ENCODE measurements at places on chromosomes 4 and X.

- DNase-seq = no peak
These were observed 11.7 kb downstream of the TRMT2B start for GRCh38 chrX:101040197-101040596.

GRCh38 chrX:39779952-39780783 is 317.6 kb downstream of the BCOR start:
- no peak for DNase-seq

GRCh38 chr4:180153587-180153986 is 2089.6 kb upstream of the TENM3 start:
- DNase-seq = no peak

- no peak for DNase-seq
These were observed 1049.9 kb upstream of the TENM3 start for GRCh38 chr4:181193131-181193930.

DNA sequence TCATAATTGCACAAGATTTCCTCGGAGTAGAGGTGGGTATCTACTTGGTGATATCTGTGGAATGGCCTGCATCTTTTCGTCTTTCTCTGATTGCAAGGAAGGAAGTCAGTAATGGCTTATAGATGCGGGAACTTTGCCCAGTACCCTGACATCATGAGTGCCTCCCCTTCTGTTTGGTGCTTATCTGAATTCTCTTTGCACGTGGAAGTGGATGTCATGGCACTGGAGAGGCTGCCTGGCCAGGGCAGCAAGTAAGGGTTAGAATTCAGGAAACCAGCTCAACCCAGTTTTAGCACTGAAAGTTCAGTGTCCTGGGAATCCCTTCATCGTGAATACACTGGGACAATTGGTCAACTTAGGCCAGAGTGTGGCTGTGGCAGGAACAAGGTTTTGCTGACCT is 83.5 kb upstream of the RAPGEF2 start:
- DNase-seq = no peak

- DNase-seq = no peak
These were observed 57.3 kb upstream of the AP1S2 start for GRCh38 chrX:15911734-15912550.

DNA sequence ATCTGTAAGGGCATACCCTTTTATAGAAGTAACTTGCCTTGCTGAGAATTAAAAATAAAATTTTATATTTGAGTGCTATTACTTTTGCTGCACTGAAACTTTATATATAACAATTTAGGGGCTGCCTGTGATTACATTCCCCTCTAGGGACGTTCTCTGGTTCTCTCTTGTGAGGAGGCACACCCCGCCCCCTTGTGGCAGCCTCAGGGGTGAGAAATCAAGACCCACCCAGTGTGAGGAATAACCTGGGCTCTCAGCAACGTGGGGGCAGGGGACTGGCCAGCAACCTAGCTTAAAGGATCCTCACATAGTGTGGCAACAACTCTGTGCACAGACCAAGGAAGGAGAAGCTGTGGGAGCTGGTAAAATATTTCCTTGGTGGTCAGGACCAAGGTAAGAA is 43.7 kb downstream of the MAGEA9 start:
- no peak for DNase-seq

All from activated CD4-positive, CD25-positive, alpha-beta regulatory T cell treated with anti-CD3 and anti-CD28 coated beads, Interleukin-2, amount 50 U/mL, for 72 hours (primary cell).